ENCODE measurements at places on chromosomes 5 and 9.

GRCh38 chr5:130021876-130022275 is 117.6 kb downstream of the CHSY3 start:
- no peak for DNase-seq

- no peak for DNase-seq
Measured at GRCh38 chr5:39218482-39219402, 621 bp downstream of the FYB1 start.

DNA sequence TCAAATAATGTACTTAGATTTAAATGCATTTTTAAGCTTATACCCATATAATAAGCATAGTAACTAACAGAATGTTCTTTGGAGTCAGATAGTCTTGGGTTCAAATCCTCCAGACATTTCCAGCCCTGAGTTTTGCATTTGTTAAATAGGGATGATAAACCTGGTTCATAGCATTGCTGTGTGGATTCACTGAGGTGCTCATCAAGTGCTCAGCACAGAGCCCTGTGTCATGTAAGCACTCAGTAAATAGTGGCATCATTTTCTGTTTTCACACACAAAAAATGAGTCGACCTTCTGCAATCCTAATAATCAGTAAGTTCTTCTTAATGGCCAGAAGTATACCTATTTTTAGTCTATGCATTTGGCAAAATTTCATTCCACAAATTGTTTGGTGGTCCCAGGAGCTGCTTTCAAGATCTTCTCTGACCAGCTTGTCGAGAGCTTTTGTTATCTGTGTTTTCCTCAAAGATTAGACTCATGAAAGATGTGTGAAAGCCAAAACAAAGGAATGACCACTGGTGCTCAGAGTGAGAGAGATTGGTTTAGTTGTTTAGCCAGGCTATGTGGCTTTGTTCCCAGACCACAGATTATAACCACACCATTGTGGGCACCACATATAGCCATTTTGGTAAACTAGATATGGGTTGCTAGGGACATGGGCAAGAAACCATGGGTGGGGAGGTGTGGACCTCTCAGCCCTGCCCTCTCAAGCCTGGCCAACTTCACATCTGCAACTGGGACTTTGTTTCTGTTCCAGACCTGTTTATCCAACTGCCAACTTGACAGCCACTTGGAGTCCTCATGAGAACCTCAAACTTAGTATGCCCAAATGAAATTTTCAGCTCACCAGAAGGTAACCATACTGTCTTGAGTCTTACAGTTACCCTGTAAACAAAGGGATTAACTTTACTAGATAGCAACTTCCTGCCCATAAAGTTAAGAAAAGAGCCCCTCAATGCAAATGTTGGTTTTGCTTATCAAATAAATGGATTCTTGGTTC is 45.0 kb downstream of the DOCK8 start:
- DNase-seq: no peak

GRCh38 chr9:5909976-5910375 is 19.3 kb downstream of the MLANA start:
- DNase-seq: no peak

DNA sequence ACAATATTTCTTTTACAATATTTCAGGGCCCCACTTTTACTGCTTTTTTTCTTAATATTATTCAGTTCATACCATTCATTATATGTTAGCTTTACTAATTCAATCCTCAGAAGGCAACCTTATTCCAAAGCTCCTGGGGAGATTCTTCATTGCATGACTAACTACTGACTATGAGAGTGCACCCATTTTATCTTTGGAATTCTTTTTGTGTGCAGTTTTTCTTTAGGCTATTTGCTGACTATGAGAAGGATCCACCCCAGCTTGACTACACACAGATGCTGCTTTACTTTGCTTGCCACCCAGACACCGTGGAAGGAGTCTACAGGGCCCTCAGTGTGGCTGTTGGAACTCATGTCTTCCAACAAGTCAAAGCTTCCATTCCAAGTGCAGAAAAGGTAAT is 56.9 kb upstream of the IL7R start:
- no peak for DNase-seq

- DNase-seq: no peak
Measured at GRCh38 chr9:103323699-103324098, 328.6 kb downstream of the CYLC2 start.

DNA sequence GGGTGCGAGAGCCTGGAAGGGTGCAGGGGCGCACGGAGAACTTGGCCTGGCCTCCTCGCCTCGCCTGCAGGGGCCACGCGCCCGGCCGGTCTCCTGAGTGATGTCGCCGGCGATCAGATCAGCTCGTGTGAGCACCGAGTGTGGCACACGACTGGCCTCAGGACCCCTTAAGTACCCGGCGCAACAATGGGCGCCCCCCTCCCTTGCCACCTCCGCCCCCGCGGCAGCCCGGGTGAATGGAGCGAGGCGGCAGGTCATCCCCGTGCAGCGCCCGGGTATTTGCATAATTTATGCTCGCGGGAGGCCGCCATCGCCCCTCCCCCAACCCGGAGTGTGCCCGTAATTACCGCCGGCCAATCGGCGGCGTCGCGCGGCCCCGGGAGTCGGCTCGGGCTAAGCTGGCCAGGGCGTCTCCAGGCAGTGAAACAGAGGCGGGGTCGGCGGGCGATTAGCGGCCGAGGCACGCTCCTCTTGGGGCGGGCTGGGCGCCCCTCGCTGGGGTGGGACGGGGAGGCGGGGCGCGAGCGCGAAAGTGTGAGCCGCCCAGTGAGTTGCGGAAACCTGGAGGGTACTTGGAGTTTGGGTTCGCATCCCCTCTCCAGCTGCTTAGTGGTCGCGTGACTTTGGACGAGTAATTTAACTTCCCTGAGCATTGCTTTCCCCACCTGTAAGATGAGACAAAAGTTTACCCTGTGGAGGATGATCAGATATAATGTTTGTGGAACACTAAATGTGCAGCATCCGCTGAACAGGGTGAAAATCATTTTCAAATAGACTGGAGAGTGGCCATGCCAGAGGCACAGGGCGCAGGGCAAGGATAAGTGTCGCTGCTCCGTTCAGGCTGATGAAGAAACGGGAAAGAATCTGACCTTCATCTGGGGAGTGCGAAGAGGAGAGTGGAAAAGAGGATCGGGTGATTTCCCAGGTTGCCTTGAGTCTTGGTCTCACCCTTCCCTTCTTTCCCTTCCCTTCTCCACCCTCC is at the start of gene NEUROG1:
Gene NEUROG1 (minus strand): TSS at position 145 of the 982 bp plus-strand sequence. CDS start 274 bp downstream, outside the sequence.
- DNase-seq: peak; percentile 31

DNA sequence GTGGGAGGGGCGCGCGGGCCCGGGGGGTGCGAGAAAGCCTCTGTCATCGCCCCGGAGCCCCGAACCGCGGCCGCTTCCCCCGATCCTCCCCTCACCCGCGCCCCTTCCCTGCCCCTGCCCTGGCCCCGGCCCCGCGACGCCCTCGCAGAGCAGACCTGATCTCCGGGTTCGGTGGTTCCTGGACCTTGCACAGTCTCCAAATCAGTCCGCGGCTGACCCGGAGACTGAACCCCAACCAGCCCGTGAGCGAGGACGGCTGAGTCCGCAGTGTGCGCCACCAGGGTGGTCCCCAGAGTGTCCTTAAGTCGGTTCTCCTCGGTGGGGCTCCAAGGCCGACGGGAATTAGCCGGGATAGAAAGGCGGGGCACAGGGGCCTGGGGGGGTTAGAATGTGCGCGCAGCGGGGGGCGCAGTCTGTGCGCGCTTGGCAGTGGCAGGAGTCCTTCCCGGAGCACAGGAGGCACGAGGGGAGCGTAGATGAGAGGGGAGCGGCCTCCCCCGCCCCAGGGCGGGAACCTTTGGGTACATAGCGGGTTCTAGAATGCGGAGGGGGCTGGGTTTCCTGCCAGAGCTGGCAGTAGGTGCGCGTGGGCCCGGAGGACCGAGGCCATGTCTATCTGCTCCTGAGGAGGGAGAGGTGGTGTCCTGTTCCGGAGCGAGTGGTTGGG is 779 bp downstream of the PKN3 start:
- DNase-seq: peak; percentile 10

DNA sequence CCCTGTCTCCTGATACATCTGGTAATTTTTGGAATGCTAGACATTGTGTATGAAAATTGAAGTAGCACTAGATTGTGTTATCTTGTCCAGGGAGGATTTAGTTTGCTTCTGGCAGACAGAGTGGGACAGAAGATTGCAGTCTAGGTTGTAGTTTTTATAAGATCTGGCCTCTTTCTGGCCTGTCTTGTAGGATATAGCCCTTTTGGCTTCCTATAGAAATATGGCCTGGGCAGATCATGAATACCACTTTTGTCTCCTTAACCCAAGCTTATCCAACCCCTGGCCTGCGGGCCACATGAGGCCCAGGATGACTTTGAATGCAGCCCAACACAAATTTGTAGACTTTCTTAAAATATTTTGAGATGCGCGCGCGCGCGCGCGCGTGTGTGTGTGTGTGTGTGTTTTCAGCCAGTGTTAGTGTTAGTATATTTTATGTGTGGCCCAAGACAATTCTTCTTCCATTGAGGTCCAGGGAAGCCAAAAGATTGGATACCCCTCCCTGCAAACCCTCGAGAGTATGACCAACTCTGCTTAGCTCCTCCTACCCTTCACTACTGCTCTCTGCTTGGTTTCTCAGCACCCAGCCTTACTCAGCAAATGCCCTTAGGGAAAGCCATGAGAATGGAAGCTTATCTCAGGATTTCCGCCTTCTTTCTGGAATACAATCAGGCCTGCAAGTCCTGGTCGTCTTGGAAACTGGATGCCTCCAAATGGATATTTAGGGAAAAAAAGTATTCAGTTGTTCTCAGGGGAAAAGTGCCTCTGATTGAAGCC is 26.5 kb downstream of the ANKRD33B start:
- DNase-seq: no peak

DNA sequence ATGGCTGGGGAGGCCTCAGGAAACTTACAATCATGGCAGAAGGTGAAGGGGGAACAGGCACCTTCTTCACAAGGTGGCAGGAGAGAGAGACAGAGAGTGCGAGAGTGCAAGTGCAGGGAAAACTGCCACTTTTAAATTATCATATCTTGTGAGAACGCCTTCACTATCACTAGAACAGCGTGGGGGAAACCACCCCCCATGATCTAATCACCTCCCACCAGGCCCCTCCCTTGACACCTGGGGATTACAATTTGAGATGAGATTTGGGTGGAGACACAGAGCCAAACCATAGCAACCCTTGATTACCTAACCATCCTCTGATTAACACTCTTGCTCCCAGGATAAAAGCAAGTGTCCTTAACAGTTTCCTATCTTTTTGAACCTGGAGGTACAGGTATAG is 21.1 kb downstream of the ADAMTS19 start:
- DNase-seq: no peak

DNA sequence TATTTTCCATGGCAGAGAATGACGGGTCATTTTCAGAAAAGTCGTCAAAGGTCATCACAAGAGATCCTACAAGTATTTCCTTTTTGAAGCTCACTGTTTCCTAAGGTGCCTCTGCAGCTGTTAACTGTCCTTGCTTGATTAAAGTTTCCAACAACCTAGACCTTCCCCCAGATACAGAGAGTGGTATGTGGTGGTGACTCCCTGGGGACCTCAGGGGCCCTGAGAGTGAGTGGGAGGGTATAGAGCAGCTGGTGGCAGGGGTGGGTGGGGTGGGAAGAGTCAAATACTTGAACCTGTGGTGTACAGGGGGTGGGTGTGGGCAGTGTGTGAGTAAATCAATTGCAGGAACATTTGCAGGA is 1.6 kb upstream of the CD72 start:
- DNase-seq: no peak
